Neural progenitor cell (in vitro differentiated cells): ENCODE measurements at places on chromosomes 7 and 10.

DNA sequence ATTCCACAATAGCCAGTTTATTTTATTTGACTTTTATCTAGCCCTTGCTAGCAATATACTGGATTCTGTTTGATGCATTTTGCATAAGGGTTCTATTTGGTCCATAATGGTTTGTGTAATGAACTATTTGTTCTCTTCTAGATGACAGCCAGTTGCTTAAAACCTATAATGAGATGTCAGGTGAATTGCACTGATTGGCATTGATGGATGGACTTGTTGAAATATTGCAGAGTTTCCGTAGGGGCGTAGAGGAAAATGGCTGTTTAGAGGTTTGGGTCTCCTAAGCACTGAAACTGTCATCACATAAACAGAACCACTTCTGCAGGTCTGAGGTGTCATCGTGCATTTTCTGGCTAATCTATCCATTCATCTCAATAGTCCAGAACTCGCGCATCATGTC, 124.9 kb upstream of the HDAC9 start:
- DNase-seq = no peak

DNA sequence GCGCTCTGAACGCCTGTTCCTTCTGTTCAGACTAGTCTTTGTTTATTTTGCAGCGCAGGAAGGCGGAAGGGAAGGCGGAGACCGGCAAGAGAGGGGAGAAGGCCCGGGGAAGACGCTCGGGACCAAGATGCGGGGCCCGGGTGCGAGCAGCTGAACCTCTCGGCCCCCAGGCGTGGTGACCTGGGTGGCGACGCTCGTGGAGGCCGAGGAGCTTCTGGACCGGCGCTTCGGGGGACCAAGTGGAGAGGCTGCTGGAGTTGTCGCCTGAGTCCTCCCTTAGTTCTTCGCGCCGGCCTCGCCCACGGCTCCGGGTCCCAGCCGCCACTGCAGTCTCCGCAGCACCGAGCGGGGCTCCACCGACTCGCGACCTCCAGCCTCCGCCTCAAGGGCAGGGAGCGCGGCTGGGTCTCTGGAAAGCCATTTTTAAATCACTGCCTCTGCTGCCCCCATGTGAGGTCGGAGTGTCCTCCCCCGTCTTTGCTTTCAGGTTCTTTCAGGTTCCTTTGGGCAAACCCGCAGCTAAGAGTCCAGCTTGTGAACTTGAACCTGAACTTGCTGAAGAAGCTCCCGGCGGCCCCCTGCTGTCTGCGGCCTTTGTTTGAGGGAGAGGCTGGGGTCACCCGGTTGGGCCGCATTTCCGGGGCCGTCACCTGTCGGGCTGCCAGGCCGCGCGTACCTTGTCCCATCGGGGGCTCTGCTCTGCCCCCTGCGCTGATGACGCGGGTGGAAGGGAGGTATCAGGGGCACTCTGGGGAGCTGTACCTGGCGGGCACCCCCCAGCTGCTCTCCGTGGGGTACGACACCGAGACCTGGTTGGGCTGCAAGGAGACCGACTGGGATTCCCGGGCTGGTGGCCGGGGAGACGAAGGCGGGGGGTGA, 136.0 kb downstream of the KIF20B start:
- no peak for DNase-seq

- no peak for DNase-seq
Measured at GRCh38 chr7:19783541-19783940, 10.1 kb upstream of the TMEM196 start.

- DNase-seq = no peak
Measured at GRCh38 chr7:47897831-47898230, 50.4 kb downstream of the PKD1L1 start.

DNA sequence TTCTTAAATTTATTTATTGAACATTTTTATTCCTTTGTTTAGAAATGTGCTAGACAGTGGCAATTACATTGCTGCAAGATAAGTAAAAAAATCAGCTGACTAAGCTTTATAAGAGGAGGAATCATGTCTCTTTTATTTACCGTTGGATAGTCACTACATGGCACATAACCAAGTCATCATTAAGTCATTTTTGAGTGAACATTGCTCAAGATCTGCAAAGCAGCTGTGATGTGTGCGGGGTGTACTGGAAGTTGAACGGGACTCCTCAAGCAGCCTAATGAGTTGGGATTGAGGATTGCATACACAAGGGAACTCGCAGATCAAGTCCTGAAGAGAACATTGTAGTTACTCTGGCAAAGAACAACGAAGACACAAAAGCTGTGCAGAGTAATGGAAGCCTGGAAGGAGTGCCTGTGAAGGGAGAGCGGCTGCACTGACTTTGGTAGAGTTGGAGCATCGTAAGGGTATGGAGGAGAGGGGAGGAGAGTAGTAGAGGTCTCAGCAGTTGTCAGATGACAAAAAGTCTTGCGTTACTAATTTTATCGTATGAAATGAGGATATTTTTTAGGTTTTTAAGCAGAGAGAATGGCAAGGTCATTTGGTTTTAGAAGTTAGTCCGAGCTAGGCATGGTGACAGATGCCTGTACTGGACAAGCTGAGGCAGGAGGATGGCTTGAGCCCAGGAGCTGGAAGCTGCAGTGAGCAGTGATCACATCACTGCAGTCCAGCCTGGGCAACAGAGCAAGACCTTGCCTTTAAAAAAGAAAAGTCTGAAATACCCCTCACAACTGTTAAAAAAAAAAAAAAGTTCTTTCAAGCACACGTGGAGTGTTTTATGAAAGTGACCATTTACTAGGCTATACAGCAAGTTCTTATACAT, 95.1 kb downstream of the BMPR1A start:
- DNase-seq = no peak
